D721Med (cell line): ENCODE measurements at places on chromosomes 12 and 14.
A peak's percentile ranks its signal among the peaks of the same experiment; 100 is the strongest.

- DNase-seq, result no peak
Observed at GRCh38 chr12:93773122-93773871, 96.1 kb downstream of the CRADD start.

DNA sequence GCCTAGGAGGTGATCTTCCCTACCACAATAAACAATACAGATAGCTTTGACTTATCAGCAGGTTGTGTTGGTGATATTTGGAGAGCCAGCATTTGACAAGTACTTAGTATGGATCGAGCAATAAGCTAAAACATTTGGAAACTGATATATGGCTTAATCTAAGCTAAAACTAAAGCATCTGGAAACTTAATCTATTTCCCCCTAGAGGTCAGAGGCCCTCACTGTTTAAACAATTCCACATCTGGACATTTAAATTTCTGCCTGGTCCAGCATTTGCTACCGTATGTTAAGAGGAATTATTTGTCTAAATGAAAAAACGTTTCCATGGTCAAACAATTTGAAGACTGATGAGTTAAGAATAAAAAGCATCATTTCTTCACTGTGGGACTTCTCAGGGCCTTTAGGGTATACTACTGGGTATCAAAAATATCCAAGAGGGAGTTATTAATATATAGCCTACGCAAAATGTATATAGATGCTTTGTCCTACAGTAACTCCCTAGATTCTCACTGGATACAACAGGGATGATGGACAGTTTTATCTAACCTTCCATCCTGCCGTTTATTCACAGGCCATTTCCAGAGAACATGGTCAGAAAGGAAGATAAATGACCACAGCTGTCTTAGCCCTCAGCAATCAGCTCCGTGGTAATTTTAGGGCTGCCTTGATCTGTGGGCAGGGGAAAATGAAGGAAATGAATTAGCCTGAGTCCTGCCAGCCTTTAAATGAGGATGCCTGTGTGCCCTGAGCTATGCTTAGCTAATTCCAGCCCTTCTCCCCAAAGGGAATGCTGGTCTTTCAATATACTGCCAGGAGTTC is 135.4 kb upstream of the NUDT4 start:
- DNase-seq, result no peak

DNA sequence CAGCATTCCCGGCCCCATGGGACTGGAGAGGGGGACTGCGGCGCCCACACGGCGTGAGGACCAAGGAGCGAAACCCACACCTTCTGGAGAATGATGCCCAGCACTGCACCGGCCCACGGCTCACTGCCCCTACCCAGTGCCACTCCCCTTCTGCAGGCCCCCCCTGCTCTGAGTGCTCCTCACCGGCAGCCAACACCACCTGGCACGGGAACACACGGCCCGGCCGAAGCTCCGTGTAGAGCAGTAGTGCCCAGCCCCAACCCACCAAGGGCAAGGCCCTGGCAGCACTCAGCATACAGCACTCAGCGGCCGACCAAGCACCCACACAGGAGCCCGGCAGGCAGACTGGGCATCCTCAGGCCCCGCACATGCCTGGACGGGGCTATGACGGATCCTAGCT is 13.4 kb downstream of the BTBD6 start:
- DNase-seq, result no peak

DNA sequence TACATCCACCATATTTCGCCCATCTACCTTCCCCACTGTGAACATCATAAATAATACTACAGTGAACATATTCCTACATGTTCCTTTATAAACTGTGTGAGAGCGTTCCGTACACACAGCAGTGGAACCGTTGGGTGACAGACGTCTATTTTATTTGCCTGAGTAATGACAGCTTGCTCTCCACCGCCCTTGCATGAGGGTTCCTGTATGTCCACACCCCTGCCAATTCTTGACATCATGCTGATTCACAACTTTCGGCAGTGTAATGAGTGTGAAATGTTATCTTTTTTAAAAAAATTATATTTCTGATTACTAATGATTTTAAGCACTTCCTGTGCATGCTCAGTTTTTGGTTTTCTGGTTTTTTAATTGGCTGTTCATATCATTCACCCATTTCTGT is 4.3 kb upstream of the RAD52 start:
- no peak for DNase-seq

DNA sequence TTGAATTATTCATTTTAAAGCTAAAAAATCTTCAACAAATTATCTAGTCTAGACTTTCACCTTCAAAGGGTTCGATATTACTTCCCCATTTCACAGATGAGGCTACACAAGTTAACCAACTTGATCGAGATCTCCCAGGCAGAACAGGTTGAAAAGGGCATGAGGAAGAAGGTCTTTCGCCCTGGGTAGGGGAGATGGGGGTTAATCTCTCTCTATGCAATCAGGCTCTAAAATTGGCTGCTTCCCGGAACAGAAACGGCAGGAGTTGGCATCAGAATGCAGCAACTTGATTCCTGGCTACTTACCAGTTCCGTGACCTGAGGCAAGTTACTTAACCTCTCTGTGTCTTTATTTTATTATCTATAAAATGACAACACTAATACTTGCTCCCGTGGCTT is 2.4 kb upstream of the CISTR start:
- DNase-seq, result no peak

DNA sequence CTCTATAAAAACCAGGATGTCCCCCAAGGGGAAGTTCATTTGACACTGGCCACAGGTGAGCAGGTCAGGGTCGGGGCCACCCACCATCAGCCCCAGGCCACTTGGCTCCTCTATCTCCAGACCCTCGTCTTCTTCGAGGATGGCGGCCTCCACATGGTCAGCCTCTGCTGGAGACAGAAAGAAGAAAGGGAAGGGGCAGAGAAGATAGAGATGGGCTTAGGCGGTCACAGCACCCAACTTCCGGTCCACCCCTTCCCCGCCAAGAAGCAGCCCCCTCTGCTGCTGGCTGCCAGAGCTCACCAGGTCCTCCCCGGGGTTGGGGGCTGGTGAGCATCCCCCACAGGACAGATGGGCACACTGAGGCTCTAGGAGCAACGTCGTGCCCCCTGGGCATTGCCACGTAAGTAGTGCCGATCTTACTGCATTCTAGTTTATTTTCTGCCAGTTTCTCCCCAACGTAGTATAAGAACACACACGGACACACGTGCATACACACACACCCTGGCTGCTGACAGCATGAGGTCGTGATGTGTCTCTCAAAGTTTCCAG is 14.2 kb downstream of the BCL11B start:
- DNase-seq, result no peak

DNA sequence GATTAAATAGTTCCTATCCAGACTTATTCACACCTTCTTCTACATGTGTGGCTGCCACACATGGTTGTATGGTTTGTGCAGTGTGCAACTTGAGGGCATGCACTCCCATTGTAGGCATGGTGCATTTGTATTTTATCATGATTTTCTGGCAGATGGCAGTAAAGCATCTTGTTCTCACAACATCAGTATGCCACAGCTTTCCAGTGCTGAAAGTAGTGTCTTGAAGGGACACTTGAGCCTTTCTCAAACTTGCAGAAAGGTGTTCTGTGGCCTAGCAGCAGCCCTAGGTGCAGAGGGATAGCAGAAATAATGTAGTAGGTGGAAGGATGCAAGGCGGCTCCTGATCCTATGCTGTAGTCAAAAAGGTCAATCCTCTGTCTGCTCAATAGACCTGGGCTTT is 72.9 kb downstream of the LMNTD1 start:
- no peak for DNase-seq

DNA sequence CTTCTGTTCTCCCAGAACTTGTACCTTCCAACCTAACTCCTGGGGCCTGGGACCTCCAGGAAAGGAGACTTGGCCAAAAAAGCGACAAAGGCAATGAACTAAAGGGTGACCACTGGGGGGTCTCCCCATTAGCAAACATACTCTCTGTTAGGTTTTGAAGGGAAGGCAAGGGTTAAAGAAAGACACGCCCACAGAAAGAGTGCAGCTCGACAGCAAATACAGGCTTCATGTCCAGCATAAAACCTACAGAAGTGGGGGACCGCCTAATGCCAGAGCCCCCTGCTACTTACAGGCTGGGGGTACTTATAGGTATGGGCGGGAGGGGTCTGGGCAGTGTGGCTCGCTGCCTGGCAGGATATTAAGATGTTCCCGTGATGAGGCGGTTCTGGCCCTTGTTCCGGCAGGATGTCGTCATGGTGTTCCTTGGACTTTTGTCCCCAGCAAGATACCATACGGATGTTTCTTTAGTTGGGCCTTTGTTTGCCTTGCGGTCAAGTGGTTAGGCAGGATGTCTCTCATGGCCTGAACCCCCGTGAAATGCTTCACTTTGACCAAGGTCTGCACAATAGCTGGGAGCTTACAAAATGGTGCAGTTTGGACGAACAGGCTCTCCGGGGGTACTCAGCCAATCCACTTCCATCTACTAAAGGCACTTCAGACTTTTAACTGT is 53.4 kb downstream of the PRMT8 start:
- DNase-seq, result no peak

GRCh38 chr12:115758183-115758582 is 519.3 kb downstream of the MED13L start:
- DNase-seq, result no peak

DNA sequence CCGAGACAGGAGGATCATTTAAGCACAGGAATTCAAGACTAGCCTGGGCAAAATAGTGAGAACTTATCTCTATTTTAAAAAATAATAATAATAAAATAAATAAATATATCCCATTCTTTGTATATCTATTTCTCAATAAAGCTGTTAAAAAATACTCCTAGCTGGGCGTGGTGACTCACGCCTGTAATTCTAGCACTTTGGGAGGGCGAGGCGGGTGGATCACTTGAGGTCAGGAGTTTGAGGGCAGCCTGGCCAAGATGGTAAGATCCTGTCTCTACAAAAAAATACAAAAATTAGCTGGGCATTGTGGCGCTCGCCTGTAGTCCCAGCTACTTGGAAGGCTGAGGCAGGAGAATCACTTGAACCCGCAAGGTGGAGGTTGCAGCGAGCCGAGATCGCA is 75.7 kb upstream of the TBX3 start:
- DNase-seq, result no peak

- DNase-seq, result no peak
Observed at GRCh38 chr12:128698301-128698972, 125.3 kb downstream of the SLC15A4 start.

DNA sequence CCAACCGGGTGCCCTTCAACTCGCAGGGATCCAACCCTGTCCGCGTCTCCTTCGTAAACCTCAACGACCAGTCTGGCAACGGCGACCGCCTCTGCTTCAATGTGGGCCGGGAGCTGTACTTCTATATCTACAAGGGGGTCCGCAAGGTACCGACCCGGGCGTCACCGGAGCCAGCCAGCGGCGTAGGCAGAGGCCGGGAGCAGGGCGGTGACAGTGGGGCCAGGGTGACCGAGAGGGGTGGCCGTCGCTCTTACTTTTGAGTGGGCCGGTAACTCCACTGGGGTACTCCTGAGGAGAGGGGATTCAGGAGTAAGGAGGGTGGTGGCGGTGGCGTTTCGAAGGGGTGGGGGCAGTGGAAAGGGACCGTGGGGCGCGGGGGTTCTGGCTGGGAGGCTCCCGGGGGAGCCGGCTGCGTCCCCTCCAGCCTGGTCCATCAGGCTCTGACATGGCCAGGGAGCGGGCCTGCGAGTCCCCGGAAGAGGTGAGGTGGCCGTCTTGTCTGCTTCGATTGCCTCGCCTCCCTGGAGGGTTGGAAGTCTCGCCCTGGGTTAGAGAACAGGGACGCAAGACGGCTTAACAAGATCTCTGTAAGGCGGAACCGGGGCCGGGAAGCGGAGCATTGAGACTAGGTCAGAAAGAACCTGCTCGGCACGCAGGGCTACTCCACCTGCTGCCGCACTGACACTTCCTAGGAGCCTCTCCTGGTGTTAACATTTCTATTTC is 491 bp downstream of the WDR20 start:
- DNase-seq, result peak; percentile 18

DNA sequence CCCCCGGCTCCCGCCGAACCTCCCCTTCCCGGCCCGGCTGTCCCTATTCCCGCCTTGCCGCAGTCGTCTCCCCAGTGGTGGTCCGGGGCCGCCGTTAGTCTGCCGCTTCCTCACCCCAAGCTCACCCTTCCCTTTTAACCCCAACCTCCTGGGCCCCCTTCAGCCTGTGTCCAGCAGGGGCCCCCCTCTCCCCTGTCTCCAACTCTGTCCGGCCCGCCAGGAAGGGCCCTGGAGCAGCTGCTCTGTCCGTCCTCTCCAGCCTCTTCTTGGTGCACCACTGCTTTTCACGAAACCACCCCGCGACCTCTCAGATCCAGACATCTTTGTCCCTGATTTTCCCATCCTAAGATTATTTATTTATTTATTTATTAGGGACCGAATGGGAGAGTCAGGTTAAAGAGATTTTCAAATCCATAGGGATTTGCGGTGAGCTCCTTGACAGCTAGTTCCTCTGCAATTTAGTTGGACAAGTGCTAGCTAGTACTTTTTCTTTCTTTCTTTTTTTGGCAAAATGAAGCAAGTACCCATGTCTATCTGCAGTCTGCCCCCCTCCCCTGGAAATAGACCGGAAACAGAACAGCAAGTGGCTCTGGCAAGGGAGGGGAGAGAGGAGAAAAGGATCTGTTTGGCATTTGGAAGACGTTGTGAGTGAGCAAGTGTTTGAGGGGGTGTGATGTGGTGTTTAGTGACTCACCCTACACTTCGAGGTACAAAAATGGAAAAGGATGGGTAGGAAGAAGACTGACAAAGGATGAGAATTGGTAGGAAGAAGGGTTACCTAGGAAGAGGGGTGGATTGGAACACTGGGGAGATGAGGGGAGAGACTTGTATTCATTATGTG is 632 bp downstream of the UBR7 start:
- no peak for DNase-seq

- no peak for DNase-seq
Observed at GRCh38 chr12:50647031-50647430, 116.9 kb upstream of the ATF1 start.

DNA sequence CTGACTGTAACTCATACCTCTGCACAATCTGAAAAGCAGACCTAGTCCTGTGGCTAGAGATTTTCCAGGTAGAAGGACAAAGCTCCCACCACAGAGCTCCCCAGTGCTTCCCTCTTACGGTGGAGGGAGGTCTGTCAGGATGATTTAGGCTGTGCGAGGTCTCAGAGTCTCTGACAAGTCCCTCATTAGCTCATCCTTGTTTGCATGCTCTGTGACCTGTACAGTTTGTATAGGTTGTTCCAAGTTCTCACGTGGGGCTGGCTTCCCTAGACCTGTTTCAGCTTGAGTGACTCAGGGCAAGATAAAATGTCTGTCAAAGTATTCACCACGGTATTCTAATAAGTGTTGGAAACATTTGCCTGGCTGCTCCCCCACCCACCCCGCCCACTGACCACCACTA is 34.8 kb downstream of the ASCL1 start:
- DNase-seq, result no peak

- DNase-seq, result no peak
Observed at GRCh38 chr14:37796703-37797416, 201.4 kb downstream of the TTC6 start.

- no peak for DNase-seq
Observed at GRCh38 chr14:103802356-103802755, 45.0 kb downstream of the PPP1R13B start.

GRCh38 chr14:80212023-80212397 is 706 bp upstream of the DIO2 start:
- no peak for DNase-seq
